ENCODE measurements at places on chromosomes 16 and 17.

GRCh38 chr17:74818291-74818938 is 41.3 kb downstream of the GRIN2C start:
- DNase-seq: no peak

GRCh38 chr17:10629706-10630105 is 27.4 kb downstream of the MYH3 start:
- DNase-seq: no peak

- DNase-seq: no peak
Measured at GRCh38 chr16:12527071-12527470, 276.6 kb downstream of the CPPED1 start.

GRCh38 chr16:64391063-64391600 is 730.7 kb downstream of the CDH11 start:
- no peak for DNase-seq

- DNase-seq: no peak
Measured at GRCh38 chr16:87978127-87978526, 26.9 kb downstream of the BANP start.

- no peak for DNase-seq
Measured at GRCh38 chr17:40461732-40462342, 18.6 kb downstream of the IGFBP4 start.

- DNase-seq: no peak
Measured at GRCh38 chr17:63768433-63768832, 5.0 kb downstream of the CCDC47 start.

DNA sequence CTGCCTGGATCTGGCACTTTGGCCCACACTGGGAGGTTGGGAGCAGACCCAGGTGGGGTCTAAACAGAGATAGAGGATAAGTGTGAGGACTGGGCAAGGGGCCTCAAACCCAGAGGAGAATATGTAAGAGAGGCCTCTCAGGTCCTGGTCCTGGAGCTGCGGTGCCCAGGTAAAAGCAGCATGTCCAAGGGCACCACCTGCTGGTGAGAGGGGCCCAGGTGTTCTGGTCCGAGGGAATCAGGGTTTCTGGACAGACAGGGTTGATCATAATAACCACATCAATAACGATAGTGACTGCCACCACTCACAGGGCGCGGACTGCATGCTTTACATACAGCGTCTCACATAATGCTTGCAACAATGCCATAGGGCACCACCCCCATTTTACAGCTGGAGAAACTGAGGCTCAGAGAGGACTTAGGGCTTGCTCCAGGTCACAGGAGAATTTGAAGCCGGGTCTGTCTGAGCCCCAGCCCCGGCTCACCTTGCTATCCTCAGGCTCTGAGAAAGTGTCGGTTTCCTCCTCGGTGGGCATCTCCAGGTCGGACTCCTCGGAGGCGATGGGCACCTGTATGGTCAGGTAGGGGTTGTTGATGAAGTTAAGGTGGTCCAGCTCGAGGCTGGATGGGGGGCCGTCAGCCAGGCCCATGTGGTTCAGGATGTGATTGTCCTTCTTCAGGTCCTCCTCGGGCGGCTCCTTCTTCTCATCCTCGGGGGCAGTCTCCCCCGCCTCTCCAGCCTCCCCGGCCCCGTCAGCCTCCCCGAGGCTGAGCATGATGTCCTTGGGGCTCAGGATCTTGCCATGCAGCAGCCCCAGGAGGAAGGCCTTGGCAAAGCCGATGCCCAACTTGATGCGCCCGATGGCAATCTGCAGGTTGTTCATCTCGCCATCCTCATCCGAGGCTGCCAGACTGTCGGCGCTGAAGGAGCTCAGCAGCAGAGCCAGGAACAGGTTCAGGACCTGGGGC is 19.1 kb upstream of the CD79B start:
- DNase-seq: no peak

GRCh38 chr16:58110571-58111301 is 18.4 kb downstream of the CFAP20 start:
- DNase-seq: no peak

GRCh38 chr17:46901291-46901690 is 21.7 kb upstream of the GOSR2 start:
- no peak for DNase-seq

- no peak for DNase-seq
Measured at GRCh38 chr17:77279448-77280303, 138.9 kb downstream of the SEC14L1 start.

- DNase-seq: no peak
Measured at GRCh38 chr17:35010093-35010492, 29.8 kb downstream of the LIG3 start.

DNA sequence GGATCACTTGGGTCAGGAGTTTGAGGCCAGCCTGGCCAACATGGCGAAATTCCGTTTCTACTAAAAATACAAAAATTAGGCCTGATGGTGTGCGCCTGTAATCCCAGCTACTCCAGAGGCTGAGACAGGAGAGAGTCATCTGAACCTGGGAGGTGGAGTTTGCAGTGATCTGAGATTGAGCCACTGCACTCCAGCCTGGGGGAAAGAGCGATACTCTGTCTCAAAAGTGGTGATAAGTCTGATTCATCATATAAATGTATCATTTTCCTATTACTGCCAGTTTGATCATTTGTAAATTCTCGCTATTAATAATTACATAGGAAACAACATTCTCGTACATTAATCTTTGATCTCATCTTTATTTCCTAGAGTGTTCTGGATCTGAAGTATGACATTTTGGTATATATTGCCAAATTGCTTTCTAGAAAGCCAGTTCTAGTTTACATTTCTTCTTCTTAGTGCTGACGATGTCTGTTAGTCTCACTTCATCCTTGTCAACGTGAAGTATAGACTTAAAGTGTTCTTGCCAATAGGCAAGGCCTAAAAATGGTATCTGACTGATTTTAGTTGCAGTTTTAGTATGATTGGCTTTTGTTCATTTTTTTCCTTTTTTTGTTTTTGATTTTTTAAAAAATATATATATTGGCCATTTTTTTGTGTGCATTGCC is 9.7 kb downstream of the RABEP1 start:
- no peak for DNase-seq

DNA sequence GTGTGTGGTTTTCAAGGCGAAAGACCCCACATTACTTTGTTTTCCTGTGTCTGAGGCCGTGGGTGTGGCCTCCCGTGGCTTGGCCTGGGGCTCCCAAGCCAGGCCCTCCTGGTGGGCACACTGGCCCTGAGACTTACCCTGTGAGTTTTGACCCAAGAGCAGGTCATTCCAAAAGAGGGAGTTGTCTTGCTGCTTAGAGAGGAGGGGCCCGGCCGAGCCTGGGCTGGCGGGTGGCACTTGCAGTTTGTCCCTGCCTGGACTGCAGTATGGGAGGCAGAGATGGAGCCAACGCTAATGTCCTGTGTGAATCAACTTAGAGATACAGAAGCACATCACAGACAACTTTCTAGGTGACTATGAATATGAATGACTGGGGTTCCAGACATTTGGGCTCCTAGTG is 22.7 kb downstream of the PLEKHG4 start:
- DNase-seq: no peak

- no peak for DNase-seq
Measured at GRCh38 chr16:77705351-77705750, 17.0 kb upstream of the NUDT7 start.

DNA sequence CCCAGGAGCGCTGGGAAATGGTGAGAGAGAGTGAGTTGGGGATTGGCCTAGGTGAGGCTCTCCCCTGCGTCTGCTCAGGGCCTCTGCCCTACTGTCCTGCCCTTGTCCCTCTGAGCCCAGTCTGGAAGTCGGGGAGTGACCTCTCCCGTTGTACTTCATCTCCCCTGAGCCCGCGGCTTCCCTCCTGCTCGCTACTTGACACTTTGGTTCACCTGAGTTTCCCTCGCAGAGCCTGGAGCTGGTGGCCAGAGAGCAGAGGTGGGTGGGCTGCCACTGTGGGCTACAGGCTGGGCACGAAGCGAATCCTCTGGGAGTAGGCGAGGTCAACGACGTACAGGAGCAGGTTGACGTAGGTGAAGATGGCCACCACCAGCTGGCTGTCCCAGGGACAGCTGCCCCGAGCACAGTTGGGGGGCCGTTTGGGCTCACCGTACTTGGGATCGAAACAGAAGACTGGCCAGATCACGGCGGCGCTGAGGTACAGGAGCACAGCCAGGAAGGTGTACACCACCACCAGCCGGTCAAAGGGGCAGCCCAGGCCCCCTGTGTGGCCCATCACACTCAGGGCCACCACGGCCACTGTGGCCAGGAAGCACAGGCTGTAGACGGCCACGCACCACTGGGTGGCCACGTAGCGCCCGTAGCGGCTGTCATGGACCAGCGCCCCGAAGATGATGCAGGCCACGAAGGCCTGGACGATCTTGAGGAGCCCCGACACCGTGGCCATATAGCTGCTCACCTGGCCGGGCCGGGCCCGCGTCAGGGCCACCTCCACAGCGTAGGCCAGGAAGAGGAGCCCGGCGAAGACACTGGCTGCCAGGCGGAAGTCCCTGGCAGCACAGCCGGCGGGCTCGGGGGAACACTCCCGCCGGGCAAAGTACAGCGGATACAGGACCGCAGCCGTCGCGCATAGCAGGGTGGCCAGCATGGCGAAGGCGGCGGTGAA is 3.7 kb upstream of the PYCR1 start:
- no peak for DNase-seq

GRCh38 chr17:2481760-2482159 is 29.9 kb downstream of the METTL16 start:
- no peak for DNase-seq

DNA sequence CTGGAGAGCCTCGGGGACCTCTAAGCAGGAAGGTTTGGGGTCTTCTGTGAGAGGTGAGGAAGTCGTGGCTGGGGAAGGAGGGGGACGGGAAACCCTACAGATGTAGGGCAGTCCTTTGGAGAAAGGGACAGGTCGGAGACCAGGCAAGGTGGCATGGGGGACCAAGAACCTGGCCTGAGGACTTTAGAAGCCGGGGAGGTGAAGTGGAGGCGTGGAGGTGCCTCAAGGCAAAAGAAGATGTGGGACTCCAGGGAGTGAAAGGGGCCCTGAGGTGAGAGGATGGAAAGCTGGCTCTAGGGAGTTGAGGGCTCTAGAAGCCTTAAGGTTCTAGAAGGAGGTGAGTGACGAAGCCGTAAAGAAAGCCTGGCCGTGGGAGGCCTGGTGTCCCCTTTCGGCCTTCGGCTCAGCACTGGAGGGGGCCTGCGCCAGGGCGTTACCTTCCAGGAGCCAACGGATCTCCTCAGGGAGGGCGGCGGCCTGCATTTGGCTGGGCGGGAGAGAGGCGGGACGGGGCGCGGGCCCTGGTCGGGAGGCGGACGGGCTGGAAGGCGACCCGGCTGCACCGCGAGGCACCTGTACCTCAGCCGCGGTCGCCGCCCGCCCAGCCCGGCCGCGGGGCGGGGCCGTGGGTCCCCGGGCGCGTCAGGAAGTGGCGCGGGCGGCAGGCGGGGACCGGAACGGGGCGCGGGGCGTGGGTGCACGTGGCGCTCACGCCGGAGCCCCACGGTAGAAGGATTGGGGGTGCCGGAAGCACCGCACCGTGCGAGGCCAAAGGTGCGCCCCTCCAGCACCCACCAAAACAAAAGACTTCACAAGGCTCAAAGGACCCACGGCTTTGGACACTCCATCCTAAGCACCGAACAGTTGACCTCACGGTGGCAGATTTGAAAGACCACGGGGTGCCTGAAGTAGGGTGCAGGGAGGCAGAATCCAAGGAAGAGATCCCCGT is at the start of gene SKAP1:
Gene SKAP1 (minus strand): TSS at position 577 of the 949 bp plus-strand sequence.
- no peak for DNase-seq

DNA sequence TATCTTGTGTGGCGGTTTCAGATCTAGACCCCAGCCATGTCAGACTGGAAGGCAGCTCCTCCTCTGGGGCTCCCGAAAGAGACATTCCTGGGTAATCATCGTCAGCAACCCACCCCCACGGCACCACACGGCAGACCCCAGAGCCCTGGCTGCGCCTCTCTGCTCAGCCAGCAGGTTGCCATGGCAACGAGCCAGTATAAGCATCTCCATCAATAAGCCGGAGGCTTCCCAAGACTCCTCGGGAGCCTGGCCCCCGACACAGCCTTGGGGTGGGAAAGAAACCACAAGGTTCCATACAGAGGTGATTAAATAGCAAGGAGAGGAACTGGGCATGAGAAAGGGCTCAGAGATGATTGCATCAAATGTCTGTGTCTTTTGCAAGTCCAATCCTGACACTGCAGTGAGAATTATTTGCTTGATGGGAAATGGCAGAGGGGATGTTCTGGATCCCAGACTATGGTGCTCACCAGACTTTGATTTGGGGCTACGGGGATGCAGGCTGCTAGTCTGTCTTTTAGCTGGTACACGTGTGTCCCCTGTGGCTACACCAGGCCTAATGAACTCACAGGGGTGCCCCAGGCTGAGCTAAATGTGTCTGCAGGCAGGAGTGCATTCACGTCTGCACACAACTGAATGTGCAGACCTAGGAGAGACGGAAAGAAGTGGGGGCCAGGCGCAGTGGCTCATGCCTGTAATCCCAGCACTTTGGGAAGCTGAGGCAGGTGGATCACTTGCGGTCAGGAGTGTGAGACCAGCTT is 320.5 kb upstream of the TNRC6C start:
- no peak for DNase-seq

All from stimulated activated CD4-positive, alpha-beta T cell treated with anti-CD3 and anti-CD28 coated beads, Interleukin-1b, Interleukin-23, amount 100 ng/mL, for 24 hours (primary cell).